ENCODE measurements at places on chromosomes 11 and 22.

- DNase-seq, result no peak
Measured at GRCh38 chr11:72298931-72299330, 55.0 kb upstream of the PHOX2A start.

DNA sequence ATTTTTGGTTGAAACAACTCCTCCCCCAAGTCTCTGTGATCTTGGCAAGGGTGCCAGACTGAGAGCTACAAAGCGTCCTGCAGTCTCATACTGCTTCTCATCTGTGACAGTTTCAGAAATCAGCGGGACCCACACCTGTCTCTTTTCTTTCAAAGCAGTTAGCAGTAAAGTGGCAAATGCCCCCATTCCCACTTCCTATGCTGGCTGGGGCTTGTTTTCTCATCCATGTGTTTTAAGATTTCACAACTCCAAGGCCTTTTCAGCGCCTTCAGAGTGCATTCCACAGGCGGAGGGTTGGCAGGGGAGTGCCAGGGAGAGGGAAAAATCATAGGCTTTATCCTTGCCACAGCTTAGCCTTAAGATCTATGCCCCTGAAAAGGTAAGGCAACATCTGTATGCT, 493.5 kb downstream of the OPCML start:
- no peak for DNase-seq

- DNase-seq, result no peak
Measured at GRCh38 chr11:13102865-13103539, 93.9 kb downstream of the RASSF10 start.

DNA sequence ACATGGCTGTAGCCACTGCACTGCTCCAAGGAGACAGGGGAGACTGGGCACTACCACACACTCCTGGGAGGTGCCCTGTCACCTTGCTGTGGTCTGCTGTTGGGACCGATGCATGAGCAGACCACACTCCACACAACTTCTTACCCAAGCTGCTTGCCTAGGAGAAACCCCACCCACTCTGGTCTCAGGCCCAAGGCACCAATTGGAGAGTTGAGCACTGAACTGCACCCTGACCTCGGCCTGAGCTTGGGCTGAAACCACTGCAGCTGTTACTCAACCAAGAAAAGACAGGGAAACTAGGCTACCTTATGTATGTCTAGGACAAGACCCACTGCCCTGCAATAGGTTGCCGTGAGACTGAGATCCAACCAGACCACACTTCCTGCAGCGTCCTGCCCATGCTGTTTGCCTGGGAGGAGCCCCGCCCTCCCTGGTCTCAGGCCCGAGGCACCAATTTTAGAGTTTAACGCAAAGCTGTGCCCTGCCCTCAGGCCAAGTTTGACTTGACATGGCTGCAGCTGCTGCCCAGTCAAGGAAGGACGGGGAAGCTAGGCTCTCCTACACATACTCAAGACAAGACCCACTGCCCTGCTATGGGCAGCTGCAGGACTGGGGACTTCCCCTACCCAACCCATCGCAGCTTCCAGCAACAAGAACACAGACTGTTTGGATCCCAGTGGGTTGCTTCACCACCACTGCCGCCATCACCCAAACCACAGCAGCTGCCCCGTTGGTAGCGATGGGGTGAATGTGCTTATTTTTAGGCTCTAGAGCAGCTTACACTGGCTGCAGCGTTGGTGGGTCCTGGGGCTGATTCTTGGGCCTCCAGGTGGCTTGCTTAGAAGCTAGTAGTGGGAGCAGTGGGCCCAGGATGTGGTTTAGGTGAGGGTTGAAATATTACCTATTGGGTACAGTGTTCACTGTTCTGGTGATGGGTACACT, 66.8 kb downstream of the BRD1 start:
- DNase-seq, result peak; percentile 79

- DNase-seq, result no peak
Measured at GRCh38 chr22:45579306-45579705, 76.6 kb downstream of the FBLN1 start.

- DNase-seq, result no peak
Measured at GRCh38 chr11:118343248-118343647, 743 bp upstream of the CD3D start.

DNA sequence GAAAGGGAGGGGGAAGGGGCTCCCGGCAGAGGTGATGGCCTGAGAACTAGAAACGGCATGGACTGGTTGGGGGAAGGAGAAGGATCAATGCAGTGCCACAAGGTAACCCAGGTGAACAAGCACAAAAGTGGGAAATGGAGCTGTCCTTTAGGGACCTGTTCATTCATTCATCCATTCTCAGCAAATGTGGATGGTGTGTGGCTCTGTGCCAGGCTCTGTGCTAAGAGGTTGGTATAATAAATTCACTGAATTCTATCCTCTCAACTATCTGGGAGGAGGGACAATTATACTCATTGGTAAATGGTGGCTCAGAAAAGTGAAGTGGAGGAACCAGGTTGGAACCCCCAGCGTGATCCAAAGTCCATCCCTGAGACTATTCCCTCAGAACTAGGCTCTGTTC, 18.6 kb upstream of the ARAP1 start:
- DNase-seq, result no peak

GRCh38 chr11:117716521-117717440, 80.2 kb downstream of the DSCAML1 start:
- no peak for DNase-seq

- DNase-seq, result no peak
Measured at GRCh38 chr11:3825473-3826154, 15.1 kb downstream of the RHOG start.

DNA sequence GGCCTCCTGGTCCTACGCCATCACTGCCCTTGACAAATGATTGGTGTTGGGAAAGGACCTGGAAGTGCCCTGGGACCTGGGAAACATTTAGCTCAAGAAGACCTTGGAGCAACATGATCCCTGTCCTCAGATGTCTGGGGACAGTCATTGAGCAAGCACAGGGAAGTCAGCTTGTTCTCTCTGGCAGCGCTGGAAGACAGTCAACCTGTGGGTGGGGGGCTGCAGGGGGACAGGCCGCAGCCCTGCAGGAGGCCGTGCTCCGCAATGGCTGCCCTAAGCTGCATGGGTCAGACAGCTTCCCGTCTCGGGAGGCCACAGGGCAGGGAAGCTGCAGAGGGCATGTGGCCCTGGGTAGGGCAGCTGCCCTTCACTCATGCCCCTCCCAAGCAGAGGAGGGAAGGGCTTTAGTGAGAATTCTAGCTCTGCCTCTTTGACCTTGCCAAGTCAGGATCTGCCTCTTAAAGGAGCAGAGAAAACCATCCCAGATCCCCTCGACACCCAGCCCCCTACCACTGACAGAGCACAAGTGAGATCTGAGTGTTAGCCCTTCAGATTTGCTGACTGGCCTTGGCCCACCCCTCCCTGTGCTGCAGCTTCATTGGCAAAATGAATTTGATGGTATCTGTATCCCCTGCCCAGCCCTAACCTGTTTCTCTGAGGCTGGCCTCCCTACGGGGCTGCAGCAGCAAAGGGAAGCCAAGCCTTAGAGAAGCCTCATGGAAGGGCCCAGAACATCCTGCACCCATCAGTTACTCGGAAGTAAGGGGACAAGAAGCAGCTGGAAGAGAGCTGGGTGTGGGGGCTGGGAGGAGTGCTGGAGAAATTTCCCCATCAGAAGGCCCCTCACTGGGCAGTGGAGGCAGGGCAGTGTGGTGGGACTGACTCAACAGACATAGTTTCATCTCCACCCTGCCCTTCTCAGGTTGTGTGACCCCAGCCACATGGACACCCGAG, 6.2 kb upstream of the SREBF2 start:
- no peak for DNase-seq

DNA sequence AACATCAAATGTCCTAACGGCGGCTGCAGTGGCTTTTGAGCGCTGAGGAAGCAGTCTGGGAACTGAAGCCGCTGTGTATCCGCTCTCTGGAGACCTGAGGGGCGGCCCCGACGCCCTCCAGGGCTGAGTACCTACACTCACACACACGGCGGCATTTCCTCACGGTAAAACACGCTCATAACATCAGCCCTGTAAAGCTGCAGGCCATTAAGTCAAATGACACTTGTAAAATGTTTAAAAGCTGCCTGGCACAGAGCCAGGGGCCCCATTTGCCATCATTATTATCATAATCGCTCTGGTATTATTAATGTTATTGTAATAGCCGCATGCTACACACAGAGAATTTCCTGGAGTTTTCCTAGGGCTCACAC, 5.1 kb downstream of the CARS1 start:
- no peak for DNase-seq

DNA sequence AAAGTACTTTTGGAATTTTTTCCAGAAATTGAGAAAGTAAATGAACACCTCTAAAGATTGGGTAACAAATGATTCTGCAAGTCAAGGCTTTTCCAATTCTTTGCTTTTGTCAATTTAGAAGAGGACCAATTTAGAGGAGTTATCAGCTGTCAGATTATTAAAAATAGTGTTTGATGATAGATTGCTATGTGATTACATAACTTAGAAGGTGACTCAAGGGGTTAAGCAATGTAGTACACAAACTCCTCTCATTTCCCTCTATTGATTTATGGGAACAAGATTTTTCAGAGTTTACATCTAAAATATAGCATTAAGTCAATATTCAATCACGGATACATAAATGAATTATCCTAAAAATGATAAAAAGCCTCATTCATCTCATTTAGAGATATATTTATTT, 70.3 kb downstream of the INSC start:
- DNase-seq, result no peak

DNA sequence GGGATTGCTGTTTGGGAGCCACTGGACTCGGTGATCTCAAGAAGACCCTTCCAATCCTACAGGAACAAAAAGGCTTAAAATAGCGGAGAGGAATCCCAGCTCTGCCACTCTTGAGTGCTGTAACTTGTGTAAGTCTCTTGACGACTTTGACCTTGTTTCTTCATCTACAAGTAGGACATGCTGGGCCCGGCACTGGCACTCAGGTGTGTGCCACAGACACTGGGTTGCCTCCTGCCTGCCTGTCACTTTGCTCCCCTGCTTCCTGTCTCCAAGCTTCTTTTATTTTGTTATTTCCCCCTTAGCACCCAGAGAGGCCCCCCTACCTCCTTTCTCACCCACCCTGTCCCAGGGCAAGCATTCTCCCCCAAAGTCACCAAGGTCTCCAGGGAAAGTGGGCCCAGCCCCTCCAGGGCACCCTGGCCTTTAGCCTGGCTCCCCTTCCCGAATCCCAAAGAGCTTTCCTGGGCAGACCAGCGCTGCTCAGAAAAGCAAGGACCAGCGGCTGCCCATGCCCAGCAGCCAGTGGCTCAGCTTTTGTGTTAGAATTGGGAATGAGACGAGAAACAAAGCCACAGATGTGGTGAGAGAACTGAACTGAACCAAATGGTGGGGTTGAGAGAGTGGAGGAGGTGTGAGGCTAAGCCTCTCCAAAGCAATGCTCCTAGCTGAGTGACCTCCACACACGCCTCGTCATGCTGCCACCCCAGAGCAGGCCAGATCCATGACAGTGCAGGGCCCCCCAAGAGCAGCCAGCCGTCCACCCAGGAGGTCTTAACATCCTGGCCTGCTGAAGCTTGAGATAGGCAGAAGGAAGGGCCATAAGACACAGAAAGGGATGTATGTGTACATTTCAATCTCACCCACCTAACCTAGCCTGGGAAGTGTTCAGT, 4.5 kb downstream of the TRIM29 start:
- DNase-seq, result no peak

- DNase-seq, result peak; percentile 66
Measured at GRCh38 chr22:32539631-32540421, 65.2 kb downstream of the FBXO7 start.

- no peak for DNase-seq
Measured at GRCh38 chr11:1459219-1459575, 27.4 kb downstream of the MOB2 start.

DNA sequence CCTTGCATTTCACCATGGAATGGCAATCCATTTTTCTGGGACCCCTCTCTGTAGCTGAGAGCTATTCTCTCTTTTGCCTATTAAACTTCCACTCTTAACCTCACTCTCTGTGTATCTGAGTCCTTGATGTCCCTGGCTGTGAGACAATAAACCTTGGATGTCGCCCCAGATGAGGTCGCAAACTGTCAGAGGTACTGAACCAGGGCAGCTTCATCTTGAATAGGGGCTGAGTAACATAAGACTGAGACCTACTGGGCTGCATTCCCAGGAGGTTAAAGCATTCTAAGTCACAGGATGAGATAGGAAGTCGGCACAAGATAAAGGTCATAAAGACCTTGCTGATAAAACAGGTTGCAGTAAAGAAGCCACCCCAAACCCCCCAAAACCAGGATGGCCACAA, 68.0 kb downstream of the RSF1 start:
- DNase-seq, result peak; percentile 12

GRCh38 chr11:130666781-130667251, 218.4 kb downstream of the ADAMTS15 start:
- peak; percentile 47 for DNase-seq

DNA sequence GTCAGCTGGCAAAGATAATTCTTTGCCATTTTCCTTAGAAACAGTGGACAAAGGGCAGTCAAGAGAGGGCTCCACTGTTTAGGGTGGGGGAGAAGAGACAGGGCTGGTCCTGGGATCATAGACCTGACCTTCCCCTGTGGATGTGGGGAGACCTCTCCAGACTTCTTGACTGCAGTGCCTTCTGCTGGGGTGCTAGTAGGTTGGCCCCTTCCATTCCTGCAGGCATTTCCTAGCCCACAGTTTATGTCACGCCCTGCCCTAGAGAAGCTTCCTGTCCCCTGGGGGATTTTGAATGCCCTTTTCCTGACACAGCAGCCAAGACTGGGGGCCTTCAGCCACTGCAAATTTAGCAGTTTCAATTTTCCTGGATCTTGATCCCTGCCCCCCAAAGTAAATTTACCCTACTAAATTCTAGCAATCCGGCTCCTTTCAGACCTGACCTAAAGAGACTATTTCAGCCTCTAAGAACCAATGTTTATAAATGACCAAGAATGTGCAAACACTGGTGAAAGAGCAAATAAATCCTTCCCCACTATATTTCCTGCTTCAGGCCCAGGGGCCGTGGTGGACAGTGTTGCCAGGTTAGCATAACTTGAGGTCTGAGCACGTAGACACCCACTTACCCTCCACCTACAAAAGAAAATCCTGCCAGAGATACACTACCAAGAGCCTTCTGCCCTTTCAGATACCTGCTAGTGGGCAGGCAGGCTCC, 58.4 kb downstream of the PPFIBP2 start:
- DNase-seq, result no peak

DNA sequence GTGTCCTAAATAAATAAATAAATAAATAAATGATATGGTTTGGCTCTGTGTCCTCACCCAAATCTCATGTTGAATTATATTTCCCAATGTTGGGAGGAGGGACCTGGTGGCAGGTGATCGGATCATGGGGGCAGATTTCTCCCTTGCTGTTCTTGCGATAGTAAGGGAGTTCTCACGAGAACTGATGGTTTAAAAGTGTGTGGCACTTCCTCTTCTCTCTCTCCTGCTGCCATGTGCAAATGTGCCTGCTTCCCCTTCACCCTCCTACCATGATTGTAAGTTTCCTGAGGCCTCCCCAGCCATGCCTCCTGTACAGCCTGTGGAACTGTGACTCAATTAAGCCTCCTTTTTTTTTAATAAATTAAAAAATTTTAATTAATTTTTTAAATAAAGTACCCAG, 138.2 kb downstream of the FBXO7 start:
- no peak for DNase-seq
